ENCODE measurements at places on chromosomes 5 and 9.

DNA sequence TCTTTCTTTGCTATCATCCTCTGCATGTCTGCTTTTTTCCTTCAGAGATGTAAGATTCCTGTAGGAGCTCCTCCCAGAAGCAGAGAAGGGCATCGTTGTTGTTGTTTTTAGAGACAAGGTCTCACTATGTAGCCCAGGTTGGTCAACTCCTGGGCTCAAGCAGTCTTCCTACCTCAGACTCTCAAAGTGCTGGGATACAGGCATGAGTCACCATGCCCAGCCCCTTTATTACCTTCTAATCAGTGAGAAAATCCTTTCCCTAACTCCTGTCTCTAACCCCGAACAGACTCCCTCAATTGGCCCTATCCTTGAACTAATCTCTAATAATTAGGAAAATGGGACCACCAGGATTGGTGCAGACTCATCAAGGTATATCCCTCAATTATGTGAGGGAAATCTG lies 64.4 kb downstream of the GALNT10 start:
- DNase-seq = no peak

DNA sequence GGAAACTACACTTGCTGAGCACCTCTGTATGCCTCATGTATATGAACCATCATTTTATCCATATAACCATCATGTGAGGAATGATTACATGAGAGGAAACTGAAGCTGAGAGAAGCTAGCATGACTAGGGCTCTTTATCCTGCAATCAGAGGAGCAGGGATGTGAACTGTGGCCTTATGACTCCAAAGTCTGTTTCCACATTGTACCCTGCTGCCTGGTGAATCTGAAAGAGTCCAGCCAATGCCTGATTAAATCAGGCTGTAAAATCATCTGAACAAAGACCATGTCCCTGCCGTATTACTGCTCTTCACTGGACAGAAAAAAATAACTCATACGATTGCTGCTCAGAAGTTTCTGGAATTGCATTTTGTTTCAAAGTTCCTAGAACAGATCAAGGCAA lies 67.0 kb downstream of the LPAR1 start:
- DNase-seq = no peak

DNA sequence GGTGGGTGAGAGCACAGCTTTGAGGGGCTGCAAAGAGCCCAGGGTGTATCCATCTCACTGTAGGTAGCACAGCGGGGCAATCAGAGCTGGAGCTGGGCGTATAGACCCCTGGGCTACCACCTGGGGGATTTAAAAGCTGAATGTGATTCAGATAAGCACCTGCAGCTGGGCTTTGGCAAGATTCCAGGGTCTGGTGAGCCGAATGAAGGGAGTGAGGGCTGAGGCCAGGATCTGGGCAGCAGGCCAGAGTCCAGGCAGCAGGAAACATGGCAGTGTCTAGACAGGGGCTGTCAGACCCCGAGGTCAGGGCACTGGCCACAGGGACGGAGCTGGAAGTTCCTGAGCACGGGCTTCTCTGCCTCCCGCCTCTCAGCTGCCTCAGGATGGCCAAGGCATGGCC lies 8.7 kb downstream of the ASS1 start:
- DNase-seq = peak; percentile 73

DNA sequence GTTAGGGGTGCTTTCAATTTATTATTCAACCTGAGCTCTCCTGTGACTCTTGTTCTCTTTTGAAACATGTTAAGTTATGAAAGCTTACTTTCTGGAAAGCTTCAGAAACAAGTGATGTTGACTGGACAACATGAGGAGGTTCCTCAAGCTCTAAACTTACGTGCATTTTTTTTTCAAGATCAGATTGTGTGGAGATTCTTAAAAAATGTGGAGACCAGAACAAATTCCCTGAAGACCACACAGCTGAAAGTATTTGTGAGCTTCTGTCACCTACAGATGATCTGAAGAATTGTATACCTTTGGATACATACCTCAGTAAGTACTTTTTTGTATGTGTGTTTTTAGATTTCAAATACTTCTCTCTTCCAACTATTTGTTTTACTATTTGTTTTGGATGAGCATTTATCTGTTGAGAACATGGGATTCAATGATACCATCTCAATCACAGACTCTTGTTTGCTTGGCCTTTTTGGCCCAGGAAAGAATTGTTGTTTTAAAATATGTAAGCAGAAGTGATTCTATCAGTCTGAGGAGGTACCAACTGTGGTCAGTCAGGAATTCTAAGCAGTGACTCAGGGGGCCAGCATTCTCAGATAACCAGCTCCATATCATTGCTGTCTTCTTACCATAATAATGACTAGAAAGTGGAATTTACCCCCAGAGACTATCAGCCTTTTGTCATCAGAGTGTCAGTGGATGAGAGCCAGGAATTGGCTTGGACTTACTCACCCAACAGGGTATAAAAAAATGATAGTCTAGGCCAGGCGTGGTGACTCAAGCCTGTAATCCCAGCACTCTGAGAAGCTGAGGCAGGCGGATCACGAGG lies 34.4 kb upstream of the GLIPR2 start:
- DNase-seq = peak; percentile 65

GRCh38 chr5:97635553-97635952 lies 452.5 kb upstream of the RIOK2 start:
- DNase-seq = no peak

GRCh38 chr9:98087420-98088354 lies 31.2 kb downstream of the NANS start:
- DNase-seq = no peak

DNA sequence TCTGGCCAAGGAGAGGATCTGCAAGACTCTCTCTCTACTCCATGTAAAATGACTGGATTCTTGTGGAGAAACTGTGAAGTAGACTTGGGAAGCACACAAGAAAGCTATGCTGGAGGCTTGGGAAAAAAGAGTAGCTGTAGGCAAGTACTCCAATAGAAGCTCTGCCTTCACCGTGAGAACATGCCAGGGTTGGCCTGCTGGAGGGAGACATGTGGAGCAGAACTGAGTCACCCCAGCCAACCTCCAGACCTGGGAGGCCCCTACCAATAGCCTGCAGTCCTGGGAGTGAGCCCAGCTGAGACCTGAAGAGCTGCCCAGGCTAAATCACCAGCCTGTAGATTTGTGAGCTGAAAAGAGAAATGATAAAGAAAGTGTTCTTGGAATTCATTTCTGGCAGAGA lies 66.6 kb downstream of the DEPDC1B start:
- DNase-seq = peak; percentile 37

DNA sequence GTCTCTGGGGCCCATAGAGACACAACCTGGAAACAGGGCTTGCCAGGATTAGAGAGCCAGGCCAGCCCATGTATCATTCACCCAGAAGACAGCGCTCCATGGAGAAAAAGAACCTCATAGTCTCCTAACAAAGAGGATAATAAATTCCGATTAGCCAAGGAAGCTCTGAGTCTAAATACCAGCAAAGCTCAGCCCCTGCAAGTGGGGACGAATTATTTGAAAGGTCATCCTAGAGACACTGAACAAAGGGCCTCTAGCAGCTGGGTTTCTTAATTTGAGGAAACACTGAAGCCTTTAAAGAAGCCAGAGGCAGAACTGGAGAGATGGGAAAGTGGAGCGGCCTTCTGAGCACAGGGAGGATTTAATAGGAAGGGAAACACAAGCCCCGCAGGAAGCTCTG lies 287.1 kb upstream of the ZNF462 start:
- DNase-seq = no peak

DNA sequence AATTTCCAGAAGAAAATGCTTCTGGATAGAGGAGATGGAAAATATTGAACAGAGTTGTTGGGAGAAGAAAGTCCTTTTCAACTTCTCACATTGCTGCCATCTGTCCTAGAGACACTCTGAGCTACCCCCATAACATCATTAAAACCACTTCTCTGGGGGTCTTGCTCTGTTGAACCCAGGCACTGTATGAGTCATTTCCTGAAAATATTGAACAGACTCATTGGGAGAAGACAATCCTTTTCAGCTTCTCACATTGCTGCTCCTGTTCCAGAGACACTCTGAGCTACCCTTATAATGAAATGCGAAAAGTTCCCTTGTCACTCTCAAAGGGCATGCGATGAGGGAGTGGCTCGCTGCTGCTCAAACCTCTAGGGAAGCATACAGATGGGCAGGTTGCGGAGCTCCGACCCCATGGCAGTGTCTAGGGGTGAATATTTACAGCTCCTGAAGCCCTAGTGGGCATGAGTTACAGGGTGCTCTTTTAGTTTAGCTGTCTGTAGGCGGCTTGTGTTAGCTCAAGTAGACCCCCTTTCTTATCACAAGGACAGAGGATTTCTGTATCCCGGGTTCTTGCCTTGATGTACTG lies 90.7 kb downstream of the CDKN2A start:
- no peak for DNase-seq

- DNase-seq = no peak
These were observed 254.9 kb downstream of the SAXO1 start for GRCh38 chr9:18778147-18778546.

- DNase-seq = no peak
These were observed 1619.6 kb upstream of the WWC1 start for GRCh38 chr5:166671811-166672210.

GRCh38 chr5:86971034-86971571 lies 296.6 kb upstream of the RASA1 start:
- peak; percentile 39 for DNase-seq

GRCh38 chr5:27477550-27477949 lies 439.2 kb upstream of the CDH9 start:
- DNase-seq = no peak

- DNase-seq = no peak
These were observed 7.5 kb upstream of the CYFIP2 start for GRCh38 chr5:157258450-157258849.

DNA sequence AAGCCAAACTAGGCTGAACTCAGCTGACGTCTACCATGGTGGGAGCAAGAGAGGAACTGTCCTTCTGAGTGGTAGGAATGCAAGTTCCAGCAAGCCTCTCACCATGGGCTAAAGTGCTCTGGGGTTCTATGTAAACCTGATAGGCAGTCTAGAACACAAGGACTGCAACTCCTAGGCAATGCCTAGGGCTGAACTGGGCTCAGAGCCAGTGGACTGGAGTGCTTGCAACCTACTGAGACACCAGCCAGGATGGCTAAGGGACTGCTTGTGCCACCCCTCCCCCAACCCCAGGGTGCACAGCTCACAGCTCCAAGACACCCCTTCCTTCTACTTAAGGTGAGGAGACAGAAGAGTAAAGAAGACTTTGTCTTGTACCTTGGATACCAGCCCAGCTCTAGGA lies 12.1 kb upstream of the RCL1 start:
- peak; percentile 17 for DNase-seq

GRCh38 chr9:93001031-93001430 lies 53.7 kb downstream of the FGD3 start:
- no peak for DNase-seq

GRCh38 chr5:60455589-60455988 lies 244.4 kb downstream of the DEPDC1B start:
- DNase-seq = no peak

- no peak for DNase-seq
These were observed 61.3 kb upstream of the XPA start for GRCh38 chr9:97758334-97758916.

GRCh38 chr5:94288937-94289336 lies 329.5 kb downstream of the KIAA0825 start:
- DNase-seq = no peak

DNA sequence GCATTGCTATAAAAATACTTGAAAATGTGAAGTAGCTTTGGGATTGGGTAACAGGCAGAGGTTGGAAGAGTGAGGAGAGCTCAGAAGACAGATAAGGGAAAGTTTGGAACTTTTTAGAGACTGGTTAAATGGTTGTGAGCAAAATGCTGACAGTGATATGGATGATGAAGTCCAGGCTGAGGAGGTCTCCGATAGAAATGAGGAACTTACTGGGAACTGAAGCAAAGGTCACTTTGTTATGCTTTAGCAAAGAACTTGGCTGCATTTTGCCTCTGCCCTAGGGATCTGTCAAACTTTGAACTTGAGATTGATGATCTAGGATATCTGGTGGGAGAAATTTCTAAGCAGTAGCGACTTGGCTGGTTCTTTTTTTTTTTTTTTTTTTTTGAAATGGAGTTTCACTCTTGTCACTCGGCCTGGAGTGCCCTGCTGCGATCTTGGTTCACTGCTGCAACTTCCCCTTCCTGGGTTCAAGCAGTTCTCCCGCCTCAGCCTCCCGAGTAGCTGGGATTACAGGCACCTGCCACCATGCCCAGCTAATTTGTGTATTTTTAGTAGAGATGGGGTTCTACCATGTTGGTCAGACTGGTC lies 998.9 kb downstream of the TLE1 start:
- no peak for DNase-seq

DNA sequence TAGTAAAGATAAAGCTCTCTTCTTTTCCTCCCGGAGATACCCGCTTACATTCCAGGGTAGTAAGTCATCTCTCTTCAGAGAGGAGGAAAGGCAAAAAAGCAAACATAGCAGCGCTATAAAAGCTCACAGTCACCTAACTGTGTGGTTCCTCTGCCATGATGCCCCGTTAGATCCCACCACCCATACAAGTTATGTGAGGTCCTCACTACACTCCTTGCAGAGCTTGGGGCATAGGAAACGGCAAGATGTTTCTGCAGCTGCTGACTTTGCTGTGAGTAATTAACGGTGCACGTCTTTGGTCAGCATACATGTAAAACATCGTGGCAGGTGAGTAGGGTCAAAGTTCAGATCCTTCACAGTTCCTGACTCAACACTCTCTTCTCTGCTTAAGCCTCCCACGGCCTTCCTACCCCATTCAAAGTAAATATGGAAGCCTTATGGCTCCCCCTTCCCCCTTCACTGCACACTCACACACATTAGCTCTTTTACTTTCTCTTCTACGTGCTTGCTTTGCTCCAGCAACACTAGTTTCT lies 218.9 kb downstream of the DIRAS2 start:
- no peak for DNase-seq

- peak; percentile 66 for DNase-seq
These were observed 16.2 kb upstream of the MAT2B start for GRCh38 chr5:163489055-163489744.

DNA sequence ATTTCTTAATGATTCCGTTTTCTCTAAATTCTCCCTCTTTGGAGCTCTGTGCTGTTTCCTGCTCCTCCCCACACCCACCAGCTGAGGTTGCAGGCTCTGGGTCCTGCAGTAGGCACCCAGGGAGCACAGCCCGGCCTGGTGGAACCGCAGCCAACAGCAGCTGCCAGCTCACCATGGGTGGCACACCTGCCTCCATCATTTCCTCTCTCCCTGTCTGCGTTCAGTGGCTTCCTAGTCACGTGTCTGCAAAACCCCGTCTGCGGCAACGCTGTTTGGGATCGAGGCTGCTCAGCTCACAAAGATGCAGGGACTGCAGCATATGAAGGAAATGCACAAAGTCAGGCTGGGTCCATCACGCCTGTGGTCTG lies 367.8 kb downstream of the IRX2 start:
- DNase-seq = no peak

Measured in MCF 10A (cell line).